Stimulated activated CD4-positive, alpha-beta T cell treated with anti-CD3 and anti-CD28 coated beads, Interleukin-4, amount 100 ng/mL, for 24 hours (primary cell): ENCODE measurements at places on chromosomes 2 and 18.

DNA sequence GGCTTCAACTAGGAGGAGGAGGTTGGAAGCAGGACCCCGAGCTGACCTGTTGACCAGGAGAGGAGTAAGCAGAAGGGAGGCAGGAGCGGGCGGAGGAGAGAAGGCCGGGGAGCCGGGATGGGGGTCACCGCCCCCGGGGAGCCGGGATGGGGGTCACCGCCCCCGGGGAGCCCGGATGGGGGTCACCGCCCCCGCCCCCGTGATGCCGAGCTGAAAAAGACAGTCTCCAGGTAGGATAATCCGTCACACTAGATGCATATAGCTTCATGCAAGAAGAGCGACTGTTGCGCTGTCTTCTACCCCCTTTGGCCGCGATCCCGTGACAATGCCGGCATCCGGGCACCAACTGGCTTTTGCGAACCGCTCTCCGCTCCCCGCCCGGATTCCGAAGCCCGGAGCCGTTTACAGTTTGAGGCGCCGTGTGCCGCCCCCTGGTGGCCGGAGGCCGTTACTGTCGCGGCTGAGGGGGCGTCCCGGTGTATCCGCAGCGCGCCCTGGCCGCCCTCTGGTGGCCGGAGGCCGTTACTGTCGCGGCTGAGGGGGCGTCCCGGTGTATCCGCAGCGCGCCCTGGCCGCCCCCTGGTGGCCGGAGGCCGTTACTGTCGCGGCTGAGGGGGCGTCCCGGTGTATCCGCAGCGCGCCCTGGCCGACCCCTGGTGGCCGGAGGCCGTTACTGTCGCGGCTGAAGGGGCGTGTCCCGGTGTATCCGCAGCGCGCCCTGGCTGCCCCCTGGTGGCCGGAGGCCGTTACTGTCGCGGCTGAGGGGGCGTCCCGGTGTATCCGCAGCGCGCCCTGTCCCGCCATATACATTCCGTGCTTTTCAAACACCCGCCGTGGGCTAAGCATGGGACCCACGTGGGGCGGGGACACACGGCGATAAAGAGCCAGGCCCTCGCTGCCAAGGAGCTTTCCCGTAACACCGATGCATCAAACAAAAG lies 89.6 kb downstream of the ACTR3 start:
- DNase-seq: peak; percentile 50

GRCh38 chr2:23924589-23925359 lies 2.1 kb downstream of the ATAD2B start:
- DNase-seq: no peak

DNA sequence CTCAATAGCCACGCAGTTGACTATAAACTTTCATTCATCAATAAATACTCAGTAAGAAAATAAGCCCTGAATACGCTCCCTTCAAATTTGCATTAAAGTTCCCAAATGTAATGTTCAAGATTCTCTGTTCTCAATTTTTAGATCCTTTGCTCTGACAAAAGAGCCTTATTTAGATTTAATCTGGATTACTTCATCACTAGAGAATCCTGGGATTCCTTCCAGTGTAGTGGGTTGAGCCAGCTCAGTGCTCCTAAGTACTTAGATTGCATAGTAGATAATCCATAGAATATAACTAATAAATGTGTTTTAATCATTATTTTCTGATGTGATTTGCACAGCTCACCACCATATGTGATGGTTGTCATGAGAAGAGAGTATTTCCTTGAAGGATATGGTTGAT lies 1286.2 kb downstream of the SUCLG1 start:
- DNase-seq: no peak

GRCh38 chr2:69175790-69176715 lies 163.1 kb downstream of the ANTXR1 start:
- no peak for DNase-seq

- no peak for DNase-seq
Measured at GRCh38 chr18:79421275-79421857, 25.6 kb downstream of the NFATC1 start.

- no peak for DNase-seq
Measured at GRCh38 chr18:80022613-80023012, 11.6 kb upstream of the RBFA start.

- no peak for DNase-seq
Measured at GRCh38 chr2:172107690-172108586, 5.2 kb upstream of the DLX2 start.

DNA sequence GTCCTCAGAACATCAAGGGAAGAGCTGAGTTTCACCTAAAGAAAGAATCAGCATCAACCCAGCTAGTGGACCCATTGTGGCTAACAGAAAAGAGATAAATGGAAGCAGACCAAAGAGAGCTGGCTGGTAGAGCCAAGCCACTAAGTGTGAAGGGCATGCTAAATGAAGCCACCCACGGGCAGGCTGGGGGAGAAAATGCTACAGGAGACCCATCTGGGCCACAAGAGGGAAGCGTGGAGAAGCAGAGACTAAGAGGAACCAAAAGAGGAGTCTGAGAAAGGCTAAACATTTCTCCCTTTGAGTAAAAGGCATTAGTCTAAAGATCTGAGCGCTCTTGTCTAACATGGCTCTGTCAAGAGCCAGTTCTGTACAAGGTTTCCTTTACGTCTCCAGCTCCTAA lies 15.8 kb downstream of the CWC22 start:
- no peak for DNase-seq

DNA sequence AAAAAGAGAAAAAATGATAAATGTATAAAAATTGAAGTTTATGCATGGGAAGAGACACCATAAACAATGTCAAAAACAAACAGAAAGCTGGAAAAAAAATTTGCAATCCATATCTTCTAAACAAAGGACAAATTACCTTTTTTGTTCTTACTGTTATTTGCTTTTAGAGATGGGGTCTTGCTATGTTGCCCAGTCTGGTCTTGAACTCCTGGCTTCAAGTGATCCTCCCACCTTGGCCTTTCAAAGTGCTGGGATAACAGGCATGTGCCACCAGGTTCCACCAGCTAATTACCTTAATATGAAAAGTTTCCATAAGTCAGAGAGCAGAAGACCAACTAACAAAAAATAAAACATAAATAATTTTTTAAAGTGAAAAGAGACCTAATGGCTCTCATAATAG lies 90.0 kb upstream of the SIX3 start:
- DNase-seq: no peak

GRCh38 chr18:7413906-7414305 lies 153.2 kb upstream of the PTPRM start:
- no peak for DNase-seq

- peak; percentile 23 for DNase-seq
Measured at GRCh38 chr2:38301340-38301968, 75.6 kb downstream of the ATL2 start.

DNA sequence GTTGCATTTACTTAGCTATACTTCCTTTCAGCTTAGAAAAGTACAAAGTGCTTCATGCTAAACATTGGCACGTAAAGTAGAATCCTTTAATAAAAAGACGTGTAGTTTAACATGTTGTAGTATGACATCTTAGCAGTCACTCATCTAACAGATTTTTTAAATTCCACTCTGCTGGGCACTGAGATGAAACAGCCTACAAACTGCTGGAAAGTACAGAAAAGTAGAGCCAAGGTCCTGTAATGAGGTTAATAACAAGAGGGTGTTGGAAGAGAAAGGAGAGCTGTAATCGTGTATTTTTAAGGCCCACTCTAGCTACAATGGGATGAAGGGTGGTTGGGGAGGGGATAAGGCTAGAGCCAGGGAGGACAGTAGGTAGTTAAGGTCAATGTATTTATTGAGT lies 10.7 kb downstream of the CD8A start:
- no peak for DNase-seq

DNA sequence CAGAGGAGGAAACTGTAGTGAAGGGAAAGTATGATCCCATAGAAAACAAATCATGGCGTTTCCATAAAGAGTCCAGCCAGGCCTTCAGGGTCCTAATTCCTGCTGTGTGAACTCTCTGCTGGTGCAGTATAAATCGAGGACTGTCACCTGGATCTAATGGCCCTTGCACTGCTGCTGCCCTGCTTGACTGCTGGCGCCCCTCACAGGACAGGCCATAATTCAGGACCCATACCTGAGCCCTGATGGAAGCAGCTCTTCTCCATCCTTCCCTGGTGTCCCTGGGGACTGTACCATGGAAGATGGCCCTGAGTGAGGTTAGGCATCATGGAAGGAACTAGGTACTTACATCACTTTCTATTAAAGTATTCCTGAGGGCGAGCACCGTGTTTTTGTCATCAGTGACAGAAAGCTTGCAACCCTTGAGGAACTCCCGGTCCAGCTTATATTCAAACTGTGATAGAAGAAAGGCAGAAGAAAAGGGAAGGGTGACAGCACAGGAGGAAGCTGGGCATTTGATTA lies 116.9 kb downstream of the RIF1 start:
- DNase-seq: no peak

- DNase-seq: no peak
Measured at GRCh38 chr2:177169810-177170514, 42.6 kb upstream of the HNRNPA3 start.

GRCh38 chr2:218245214-218245613 lies 15.6 kb upstream of the GPBAR1 start:
- DNase-seq: no peak

DNA sequence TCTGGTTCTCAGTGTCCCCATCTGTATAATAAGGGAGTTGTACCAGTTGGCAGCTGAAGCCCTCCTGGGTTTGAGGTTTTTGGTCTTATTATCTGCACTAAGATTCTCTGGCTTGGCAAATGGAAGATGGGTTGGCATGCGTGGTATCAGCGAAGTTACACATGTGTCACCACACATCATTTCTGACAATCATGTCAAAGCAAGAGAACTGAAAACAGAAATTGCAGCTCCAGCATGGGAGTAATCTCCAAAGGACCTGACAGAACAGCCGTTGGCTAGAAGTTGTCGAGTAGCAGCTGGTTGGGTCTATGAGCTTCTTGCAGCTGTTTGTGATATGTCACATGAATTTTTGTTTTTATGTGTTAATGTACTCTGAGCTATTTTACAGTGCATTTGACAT lies 317.4 kb downstream of the SLC4A3 start:
- no peak for DNase-seq

DNA sequence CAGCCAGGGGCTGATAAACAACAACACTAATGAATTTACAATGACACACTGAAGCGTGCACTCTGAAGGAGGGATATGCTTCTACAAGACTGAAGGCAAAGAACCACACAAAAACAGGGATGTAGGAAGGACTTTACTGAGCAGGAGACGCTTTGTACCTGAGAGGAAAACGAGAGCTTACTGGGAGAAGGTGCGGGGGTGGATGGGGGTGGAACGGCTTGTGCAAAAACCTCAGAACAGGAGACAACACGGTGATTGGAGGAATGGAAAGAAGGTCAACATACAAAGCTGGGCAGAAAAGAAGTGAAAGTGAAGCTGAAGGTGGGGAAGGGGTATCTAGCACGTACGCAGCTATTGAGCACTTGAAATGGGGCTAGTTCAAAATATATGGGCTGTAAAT lies 93.1 kb downstream of the SLC8A1 start:
- DNase-seq: no peak

DNA sequence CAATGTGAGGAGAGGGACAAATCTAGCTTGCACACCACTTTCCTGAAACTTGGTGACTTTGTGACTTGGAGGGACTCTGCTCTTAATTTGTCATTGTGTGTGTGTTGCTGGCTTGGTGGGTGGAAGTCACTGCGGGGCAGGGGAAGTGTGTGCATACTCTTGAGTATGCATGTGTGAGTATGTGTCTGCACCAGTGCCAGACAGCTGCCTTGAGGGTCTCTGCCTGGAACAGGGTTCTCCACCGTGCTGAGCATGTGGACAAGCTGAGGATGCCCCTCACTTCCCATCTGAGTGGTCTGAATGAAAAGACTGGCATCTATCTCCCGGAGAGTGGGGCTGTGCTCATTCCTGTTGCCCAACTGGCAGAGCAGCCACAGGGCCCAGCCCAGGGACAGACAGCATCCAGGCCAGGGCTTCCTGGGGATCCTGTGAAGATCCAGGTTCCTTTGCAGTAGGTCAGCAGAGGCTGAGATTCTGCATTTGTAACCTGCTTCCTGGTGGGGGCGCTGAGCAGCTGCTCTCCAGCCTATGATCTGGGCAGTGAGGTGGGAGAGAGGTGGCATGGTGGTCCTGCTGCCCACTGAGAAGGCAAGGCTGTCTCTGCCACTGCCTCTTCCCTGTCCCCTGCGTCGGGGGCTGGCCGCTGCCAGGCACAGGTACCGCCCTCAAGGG lies 138.9 kb upstream of the HAAO start:
- DNase-seq: no peak

GRCh38 chr2:175151791-175152190 lies 16.2 kb downstream of the ATF2 start:
- DNase-seq: no peak
